ENCODE measurements at places on chromosomes 3 and 15.
A peak's percentile ranks its signal among the peaks of the same experiment; 100 is the strongest.

GRCh38 chr3:13047296-13048165 lies 25.7 kb downstream of the IQSEC1 start:
- DNase-seq = no peak

- no peak for DNase-seq
Measured at GRCh38 chr3:65483480-65483879, 555.2 kb downstream of the MAGI1 start.

DNA sequence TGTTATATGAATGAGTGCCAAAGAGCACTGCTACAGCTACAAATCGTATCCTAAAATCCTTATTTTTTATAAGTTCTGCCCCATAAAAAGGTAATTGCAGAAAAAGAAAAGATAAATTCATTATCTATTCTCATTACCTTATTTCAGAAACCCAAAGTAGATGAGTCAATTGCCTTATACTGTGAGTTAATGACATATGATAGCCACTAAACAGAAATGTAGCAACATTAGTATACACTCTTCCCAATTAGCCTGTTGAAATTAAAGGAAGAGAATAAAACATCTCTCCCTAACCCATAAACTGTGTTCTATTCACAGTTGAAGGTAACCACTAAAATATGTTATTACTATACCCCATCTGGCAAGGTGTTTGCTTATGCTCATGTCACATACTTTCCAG lies 11.0 kb downstream of the TBL1XR1 start:
- DNase-seq = peak; percentile 79

DNA sequence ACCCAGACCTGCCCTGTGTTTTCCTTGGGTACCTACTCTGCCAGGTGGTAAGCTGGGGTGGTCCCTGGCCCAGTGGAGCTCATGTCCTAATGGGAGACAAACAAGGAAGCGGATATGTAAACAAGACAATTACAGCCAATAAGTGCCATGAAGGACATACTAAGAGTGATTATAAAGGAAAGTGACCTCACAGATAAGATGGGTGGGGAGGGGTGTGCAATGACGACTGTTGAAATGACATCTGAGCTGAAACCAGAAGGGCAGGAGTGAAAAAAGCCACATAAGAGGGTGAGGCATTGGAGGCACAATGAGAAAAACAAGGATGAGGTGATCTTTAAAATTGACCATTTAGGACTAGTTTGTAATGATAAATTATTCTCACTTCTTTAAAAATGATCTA lies 336.2 kb upstream of the IL12A start:
- DNase-seq = no peak

DNA sequence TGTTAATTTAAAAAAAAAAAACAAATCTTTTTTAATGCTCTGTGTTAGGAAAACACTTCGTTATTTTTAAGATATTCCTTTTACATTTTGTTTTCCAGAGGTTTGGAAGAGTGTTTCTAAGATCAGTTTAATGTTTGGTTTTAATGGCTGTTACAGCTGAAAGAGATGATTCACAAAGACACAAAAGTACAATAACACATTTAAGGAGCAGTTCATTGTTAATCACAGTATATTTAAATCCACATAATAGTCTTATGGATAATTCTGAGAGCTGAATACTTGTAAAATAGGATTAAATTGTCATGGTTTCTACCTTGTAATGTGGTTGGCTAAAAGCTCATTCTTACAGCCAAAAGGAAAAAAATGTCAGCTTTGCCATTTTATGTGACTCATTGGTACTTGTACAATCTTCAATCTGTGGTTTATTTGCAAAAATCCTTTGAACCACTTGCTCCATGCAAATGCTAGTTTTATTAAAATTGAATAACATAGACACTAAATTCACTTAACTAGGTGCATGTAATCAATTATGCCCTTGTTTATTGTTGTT lies 426.4 kb downstream of the NLGN1 start:
- DNase-seq = no peak

DNA sequence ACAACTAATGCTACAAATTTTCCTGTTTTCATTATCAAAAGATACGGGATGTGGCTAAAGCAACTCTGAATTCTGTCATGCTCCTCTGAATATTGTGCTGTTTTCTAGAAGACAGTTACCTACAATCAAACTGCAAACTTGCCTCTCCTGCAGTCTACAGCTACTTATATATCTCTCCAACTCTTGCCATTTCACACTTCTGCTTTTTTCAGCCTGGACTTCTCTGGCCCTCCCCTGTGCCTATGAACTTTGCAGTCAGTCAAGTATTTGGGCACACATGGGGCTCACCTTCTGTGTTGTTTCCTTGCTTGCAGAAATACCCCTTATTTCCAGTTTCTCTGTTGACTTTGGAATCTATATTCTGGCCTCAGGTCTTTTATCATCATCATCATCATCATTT lies 575.6 kb downstream of the GRM7 start:
- no peak for DNase-seq

DNA sequence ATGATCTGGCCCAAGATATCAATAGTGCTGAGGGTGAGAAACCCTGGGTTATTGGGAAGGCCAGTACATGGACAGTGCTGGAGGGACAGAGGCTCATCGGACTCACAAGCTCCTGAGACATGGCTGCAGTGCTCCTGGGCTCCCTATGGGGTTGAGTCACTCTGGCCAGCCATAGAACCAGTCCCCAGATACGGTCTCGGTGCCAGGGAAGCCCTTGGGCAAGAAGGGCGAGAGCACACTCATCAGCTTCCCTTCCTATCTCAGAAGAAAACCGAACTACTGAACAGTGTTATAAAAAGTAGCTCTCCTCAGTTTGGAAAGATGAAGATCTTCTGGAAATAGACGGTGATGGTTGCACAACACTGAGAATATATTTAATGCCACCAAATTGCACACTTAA lies 34.4 kb downstream of the POC1A start:
- DNase-seq = no peak

- DNase-seq = no peak
Measured at GRCh38 chr3:108590460-108590859, 938 bp downstream of the DZIP3 start.

GRCh38 chr3:72692990-72693389 lies 155.3 kb downstream of the SHQ1 start:
- no peak for DNase-seq

DNA sequence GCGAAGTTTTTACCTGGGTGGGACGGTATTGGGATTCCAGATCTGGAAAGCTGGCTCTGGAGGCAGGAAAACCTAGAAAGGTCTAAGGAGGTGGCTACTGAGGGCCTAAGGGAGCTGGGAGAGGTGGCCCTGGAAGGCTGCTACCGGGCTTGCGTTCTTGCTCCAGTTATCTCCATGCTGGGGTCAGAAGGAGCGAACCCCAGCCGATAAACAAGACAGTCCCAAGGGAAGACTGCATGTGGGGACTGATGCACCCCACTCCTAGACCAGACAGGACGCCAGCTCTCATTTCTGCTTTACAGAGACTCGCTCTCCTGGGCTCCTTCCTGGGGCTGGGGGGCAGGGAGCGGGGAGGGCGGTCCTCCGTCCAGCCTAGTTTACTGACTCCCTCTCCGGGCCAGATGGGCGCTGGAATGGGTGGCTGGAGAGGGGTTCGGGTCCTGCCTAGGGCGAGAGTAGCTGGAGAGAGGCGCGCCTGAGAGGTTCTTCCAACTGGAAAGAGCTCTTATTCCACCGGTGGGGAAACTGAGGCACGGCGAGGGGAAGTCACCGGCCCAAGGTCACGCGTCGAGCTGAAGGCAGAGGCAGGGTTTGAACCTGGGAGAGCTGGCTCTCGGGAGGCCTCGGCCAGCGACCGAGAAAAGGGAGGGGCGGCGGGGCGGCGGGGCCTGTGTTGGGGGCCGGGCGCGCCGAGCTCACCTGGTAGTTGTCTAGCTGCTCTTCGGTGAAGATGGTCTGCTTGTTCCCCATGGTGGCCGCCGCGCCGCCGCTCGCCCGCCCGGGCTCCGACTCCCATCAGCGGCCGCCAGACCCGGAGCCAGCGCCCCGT lies 565 bp downstream of the CIB2 start:
- no peak for DNase-seq

- DNase-seq = no peak
Measured at GRCh38 chr3:157232141-157232540, 72.2 kb upstream of the CCNL1 start.

GRCh38 chr3:69568458-69568857 lies 170.8 kb upstream of the MITF start:
- DNase-seq = no peak

- DNase-seq = no peak
Measured at GRCh38 chr15:53918180-53919079, 59.8 kb upstream of the UNC13C start.

GRCh38 chr15:66860844-66861243 lies 158.8 kb downstream of the SMAD6 start:
- no peak for DNase-seq

DNA sequence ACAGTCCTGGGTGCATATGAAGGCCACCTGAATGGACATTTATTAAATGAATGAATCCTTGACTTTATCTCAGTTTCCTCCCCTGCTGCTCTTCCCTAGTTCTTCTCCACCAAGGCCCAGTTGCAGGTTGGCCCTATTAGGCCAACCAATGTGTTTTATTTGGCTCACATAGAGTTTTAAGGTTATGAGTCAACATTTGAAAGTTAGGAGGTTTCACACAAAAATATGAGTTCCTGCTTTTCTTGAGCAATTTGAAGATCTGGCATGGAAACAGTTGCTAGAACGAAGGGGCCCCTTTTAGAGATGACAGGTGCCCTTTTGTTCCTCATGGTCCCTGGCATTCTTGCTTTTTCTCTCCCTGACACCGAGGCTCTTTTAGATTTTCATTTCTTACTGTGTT lies 83.0 kb upstream of the PDZRN3 start:
- DNase-seq = no peak

GRCh38 chr3:194269610-194270145 lies 81.5 kb downstream of the CPN2 start:
- no peak for DNase-seq

GRCh38 chr3:2544718-2545117 lies 446.1 kb downstream of the CNTN4 start:
- DNase-seq = no peak

DNA sequence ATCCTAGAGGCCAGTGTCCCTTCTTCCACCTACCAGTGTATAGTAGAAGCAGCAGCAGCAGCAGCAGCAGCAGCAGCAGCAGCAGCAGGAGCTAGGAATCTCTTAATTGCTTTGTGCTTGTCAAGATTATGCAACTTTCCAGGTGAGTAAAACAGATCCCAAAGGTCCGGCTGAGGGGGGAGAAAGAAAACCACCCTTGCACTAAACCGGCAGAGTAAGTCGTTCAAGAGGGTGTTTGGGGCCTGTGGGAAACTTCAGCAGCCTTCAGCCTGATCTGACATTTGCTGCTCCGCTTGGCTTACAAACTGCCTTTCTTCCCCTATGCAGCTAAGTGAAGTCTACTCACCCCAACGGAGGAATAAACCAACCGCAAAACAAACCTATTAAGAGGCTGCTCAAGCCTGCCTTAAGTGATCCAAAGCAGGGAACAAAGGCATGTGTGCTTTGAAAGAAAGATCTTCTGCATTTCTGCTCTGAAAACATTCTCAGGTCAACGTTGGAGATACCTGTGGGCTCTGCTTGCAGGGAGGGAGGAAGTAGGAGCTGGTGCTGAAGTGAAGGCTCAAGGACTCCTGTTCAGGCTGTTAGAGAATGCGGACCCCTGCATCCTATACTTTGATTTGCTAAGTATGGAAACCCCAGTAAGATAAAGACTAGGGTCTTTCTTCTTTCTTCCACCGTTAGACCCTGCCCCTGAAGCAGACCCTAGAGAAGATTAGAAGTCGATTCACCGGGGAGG lies 35.7 kb upstream of the DLG1 start:
- DNase-seq = no peak

- DNase-seq = no peak
Measured at GRCh38 chr3:8982509-8982908, 19.2 kb upstream of the RAD18 start.

DNA sequence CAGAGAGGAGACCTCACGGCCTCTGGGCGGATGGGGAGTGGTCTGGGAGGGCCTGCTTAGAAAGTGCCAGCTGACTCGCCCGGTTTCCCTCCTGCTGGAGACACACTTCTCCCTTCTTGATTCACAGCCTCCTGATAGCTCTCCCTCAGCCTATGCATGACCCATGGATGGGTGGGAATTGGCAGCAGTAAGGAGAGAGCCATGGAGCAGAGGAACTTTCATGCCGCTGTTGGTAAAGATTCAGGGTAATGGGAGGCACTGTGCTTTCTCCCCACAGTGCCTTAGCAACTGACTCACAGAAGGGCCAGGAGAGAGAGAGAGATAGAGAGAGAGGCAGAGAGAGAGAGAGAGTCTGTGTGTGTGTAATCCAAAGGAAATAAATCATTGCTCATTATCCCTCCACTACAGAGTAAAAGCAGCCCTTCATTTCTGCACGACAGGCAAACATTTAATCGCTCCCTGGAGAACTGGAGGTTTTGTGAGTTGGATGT lies 82.8 kb downstream of the SEMA5B start:
- peak; percentile 50 for DNase-seq

- no peak for DNase-seq
Measured at GRCh38 chr3:31039145-31039544, 144.7 kb upstream of the GADL1 start.

GRCh38 chr3:50192689-50193141 lies 1.3 kb downstream of the GNAT1 start:
- DNase-seq = no peak

DNA sequence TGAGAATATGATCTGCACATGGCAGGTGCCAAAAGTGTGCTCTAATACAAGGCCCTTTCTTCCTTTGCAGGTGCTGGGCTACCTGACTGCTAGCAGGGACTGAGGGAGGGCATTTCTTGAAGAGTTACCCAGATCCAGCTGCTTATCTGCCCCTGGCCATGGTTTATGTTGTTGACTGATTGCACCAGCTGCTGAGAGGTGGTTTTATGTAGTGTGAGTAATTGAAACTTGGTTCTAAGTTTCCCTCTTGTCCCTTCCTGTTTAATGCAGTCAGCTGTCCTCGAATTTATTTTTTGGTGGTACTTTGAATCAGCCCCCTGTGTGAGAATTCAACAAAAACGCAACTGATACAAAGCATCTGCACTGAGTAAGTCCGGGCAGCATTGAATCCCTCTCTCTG lies 288.3 kb upstream of the C2CD4B start:
- DNase-seq = no peak

- no peak for DNase-seq
Measured at GRCh38 chr3:119494597-119494996, 3.8 kb upstream of the TIMMDC1 start.

- DNase-seq = no peak
Measured at GRCh38 chr3:187295316-187296034, 3.9 kb upstream of the MASP1 start.

GRCh38 chr3:172601066-172601832 lies 78.0 kb upstream of the TNFSF10 start:
- DNase-seq = no peak

DNA sequence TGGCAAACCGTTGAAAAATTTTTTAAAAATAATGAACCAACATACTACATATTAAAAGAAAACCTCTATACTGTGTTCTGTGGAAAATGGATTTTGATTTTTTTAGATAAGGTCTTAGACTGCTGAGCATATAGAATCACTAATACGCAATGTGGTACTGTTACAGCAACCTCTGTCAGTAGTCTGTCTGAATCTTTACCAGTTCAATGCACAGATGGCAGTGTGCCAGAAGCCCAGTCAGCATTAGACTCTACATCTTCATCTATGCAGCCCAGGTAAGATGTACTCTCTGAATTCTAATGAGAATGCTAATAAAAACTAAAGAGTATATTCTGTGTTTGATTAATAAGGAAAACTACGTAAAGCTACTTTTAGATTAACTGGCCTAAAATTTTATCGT lies 31.3 kb upstream of the FAH start:
- DNase-seq = no peak

- no peak for DNase-seq
Measured at GRCh38 chr3:123632161-123632655, 47.4 kb upstream of the HACD2 start.

All from NCI-H1436 (cell line).